AG08395 (cell line): ENCODE measurements at places on chromosomes 5 and 9.

DNA sequence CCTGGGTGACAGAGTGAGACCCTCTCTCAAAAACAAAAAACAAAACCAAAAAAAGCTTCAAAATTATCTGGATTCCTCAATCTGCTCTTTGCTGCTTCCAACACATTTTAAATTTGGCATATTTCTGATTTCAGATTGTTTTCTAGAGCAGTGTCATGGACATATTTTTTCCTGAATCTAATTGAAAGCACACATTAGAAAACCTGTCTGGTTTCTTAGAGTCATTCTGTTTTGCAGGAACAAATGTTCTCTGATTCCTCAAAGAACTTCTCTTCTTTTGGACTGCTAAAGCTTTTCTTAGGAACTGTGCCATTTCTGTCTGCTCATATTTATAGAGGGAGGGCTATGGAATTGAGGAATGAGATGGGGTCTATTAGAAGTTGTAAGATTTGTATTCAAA lies 81.6 kb downstream of the RAI14 start:
- DNase-seq: no peak

DNA sequence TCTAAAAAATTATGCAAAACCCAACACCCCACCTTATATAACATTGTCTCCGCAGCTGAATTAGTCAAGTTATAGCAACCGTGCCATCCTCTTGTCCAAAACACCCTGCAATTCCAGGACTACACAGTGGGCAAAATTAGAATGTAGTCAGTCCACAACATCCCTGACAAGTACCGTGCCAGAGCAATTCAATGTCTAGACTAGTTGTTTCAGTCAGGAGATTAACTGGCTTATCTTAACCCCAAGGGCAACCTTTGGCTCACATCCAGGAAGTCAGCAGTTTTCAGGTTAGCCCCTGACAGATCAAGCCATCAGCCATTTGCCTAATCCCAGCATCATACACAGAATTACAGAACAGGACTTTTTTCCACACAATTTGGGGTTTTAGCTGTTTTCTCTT lies 240.8 kb upstream of the TMEM161B start:
- DNase-seq: no peak

DNA sequence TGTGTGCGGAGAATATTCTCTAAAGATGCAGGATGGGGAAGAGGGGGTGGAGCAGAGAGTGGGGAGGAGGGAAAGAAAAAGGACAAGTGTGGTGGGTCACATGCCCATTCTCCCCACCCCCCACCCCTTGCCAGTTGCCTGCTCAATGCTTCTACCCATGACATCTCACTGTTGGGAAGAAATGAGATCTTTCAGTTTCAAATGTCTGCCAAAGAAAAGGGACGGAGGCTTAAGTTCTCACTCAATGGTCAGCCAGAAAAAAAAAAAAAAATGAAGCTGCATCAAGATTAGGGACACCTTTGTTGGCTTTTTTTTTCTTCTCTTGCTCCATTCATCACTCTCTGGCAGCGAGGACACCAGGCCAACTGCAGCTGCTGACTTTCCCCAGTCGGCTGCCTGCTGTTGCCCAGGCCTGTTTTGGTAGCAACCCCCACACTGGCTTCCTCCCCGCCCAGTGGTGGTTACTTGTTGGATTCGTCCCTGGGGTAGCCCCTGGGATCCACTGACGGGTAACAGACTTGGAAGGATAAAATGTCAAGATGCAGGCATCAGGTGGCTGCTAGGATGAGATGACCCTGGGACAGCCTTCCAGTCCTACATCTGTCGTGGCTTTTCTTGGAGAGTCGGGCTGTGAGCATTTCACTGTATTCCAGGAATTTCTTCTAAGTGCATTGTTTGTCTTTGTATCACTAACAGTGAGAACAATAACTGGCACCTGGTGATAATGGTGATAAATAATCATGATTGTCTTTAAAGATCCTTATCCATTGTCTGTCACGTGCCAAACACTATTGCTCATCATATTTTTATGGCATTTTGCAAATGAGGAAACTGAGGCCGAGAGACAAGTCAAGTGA lies 9.1 kb downstream of the WWC1 start:
- no peak for DNase-seq

GRCh38 chr5:41414598-41414997 lies 95.8 kb downstream of the PLCXD3 start:
- no peak for DNase-seq

- no peak for DNase-seq
These were observed 363.8 kb downstream of the LRRC70 start for GRCh38 chr5:62942384-62942783.

GRCh38 chr5:101531026-101531425 lies 627.9 kb upstream of the ST8SIA4 start:
- DNase-seq: no peak

DNA sequence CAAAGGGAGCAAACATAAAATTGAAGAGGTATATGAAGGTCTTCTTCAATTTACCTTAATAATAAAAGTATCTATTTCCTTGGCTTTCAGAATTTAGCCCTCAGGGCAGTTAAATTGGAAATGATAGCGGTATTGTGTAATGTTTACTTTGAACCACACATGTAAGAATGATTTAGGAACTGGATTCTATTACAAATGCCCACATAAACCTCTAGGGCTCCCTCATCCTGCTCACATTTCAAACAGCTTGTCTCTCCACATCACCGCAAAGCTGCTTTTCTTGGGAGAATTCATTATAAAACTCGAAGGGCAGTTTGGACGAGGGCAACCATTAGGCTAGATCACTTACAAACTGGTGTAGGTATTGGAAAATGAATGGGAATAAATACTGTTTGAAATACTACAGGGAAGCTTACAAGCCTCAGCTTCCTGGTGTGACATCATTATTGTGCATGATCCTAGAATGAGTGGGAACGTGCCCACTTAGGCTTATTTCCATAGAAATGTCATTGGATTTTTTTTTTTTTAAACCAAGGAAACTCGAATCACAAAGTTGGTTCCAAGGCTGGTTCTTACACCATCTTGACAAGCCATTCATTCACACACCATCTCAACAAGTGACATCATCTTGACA lies 47.3 kb downstream of the MTRR start:
- no peak for DNase-seq

- no peak for DNase-seq
These were observed 91.3 kb downstream of the RALGPS1 start for GRCh38 chr9:127005770-127006314.

GRCh38 chr5:121088341-121088740 lies 624.2 kb downstream of the PRR16 start:
- DNase-seq: no peak

- DNase-seq: no peak
These were observed 99.4 kb upstream of the SAP30L start for GRCh38 chr5:154346427-154346826.

DNA sequence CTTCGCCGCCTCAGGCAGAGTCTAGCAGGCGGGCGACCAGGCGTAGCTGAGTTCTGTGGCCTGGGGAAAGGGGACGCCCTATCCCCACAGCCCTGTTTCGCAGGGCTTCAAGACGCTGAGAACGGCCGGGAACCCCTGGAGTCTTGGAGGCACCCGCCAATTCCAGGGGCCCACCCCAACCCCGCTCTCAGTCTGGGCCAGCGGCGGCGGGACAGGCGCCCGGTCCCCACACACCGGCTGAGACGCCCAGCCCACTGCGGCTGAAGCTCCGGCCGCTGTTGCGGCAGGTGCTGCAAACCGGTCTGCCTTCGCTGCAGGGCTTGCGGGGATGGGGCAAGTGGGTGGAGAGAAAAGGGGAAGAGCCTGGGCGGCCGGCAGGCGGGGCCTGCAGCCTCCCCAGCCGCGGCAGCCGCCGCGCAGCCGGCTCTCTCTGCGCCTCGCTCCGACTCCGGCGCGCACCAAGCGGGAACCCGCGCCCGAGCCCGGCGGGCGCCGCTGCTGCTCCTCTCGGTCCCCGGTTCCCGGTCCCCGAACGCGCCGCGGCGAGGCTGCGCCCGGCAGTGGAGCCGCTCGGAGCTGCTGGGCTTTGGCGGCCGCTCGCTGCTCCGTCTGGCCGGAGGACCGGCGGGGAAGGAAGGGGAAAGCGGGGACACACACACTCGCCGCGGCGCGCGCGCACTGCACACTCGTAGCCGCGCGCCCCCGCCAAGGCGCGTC lies at the start of gene PIP5K1B:
Gene PIP5K1B, plus strand, starts transcription at position 427 of the 717 bp plus-strand sequence. CDS start 117,375 bp downstream, outside the sequence.
- DNase-seq: peak; percentile 57

DNA sequence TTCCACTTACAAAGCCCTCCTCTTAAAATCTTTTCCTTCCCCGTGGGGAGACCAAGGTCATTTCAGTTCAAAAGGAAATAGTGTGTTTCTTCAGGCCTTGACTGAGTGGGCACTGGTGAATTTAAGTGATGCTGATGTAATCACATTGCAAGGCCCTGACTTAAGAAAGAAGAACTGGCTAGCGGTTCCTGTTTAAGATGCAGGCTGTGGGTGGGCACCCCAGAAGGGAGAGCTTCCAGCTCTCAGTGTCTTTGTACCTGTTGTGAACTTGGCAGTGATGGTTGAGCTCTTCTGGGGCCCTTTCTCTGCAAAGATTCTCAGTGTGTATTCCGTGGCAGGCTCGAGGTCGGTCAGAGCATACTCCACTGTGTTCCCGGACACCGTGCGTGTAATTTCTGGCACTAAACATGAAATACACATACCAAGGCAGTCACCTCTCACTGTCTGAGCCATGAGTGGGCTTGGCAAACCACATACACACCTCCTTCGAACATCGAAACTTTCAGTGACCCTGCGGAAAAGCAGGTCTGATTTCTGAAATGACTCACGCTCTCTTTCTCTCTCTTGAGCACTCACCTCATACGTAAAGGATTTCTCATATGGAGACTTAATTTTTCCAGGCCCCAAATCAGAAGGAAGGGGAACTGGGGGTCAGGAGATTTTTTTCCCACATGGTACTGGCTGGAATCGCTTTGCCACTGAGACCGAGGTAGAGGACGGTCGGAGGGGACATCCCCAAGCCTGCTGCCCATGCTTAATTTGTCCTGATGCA lies 81.9 kb downstream of the TNC start:
- DNase-seq: peak; percentile 60

GRCh38 chr9:133238272-133238850 lies 29.3 kb upstream of the OBP2B start:
- peak; percentile 49 for DNase-seq

- no peak for DNase-seq
These were observed 10.0 kb upstream of the SHISAL2B start for GRCh38 chr5:64680289-64680688.

GRCh38 chr9:130201974-130202373 lies 29.8 kb downstream of the NCS1 start:
- DNase-seq: no peak

DNA sequence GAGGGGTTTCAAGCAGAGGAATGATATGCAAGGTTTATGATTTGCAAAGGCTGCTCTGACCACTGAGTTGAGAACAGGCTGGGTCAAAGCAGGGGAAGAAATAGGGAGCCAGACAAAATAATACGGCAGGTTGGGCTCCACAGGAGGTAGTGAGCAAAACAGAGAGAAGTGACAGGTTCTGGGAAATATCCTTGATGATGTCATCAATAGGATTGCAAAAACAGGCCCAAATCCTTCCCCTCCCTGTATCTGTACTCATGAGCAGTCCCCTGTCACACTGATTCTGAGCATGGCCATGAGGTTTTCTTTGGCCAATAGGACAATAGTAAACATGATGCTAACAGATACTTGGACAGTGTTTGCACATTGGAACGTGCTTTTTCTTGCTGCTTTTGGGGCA lies 471.8 kb upstream of the BRINP1 start:
- no peak for DNase-seq

GRCh38 chr9:111831371-111832108 lies 36.8 kb upstream of the SHOC1 start:
- no peak for DNase-seq

GRCh38 chr5:131671994-131672655 lies 37.1 kb upstream of the RAPGEF6 start:
- peak; percentile 76 for DNase-seq

DNA sequence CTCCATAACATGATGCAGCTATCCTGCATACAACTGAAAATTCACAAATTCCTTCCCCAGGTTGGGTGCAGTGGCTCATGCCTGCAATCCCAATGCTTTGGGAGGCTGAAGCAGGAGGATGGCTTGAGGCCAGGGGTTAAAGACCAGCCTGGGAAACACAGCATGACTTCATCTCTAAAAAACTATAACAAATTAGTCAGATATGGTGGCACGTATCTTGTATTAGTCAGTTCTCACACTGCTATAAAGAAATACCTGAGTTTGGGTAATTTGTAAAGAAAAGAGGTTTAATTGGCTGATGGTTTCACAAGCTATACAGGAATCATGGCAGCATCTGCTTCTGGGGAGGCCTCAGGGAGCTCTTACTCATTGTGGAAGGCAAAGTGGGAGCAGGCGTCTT lies 56.4 kb upstream of the DAPK1 start:
- DNase-seq: no peak

- DNase-seq: peak; percentile 57
These were observed 11.8 kb downstream of the DEPDC1B start for GRCh38 chr5:60687927-60688720.

DNA sequence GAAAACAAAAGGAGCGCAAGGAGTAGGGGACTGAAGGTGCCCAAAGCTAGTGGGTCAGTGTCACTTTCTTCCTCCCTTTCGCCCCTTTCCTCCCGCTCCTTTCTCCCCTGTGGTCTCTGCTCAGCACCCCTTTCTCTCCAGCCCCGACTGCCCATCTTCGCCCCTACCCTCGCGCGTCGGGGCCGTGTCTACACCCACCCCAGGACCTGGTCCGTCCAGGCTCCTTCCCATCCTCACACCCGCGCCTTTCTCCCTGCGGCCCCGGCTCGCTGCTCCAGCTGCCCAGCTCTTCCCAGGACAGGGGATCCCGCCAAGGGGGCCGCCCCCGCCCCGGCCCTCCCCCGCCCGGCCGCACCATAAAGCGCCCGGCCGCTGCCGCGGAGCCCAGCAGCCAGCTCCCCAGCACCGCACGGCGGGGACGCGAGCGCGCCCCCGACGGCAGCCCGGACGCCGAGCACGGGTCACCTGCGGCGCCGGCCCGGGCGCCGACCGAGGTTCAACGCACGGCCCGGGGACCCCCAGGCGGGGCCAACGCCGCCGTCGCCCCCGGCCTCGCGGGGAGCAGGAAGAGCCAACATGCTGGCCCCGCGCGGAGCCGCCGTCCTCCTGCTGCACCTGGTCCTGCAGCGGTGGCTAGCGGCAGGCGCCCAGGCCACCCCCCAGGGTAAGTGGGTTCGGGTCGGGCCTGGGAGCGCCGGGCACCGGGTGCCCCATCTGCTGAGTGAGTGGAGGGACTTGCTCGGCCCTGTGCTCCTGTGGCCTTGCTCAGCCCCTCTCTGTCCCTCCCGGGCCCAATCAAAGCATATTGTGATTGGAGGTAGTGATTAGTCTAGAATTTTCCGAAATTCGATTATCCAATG lies at the start of gene THBS4:
Gene THBS4, plus strand, starts transcription at position 387 of the 860 bp plus-strand sequence. Its CDS starts 190 bp downstream, at position 577.
- DNase-seq: no peak

DNA sequence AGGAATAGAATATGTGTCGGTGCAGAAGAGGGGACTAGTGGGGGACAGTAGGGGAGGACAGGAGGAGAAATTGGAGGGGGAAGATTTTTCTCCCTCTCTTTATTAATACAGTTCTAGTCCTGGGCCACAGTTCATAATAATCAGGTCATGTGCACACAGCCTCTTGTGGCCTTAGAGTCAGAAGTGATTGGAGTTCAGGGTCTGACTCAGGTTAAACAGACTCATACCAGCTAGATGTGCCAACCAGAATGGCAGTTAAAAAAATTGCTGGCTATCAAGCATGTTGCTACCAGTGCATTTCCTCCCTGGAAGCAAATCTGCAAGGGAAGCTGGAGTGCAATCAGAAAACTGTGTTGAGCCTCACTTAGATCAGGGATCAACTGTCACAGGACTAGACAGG lies 132.7 kb upstream of the MAP1B start:
- no peak for DNase-seq

- DNase-seq: peak; percentile 55
These were observed 202.6 kb downstream of the TSSK1B start for GRCh38 chr5:113232221-113232620.
